ENCODE measurements at places on chromosomes 7 and 10.
A peak's percentile ranks its signal among the peaks of the same experiment; 100 is the strongest.

GRCh38 chr7:100444311-100445278, 8.3 kb upstream of the PPP1R35 start:
- no peak for DNase-seq

DNA sequence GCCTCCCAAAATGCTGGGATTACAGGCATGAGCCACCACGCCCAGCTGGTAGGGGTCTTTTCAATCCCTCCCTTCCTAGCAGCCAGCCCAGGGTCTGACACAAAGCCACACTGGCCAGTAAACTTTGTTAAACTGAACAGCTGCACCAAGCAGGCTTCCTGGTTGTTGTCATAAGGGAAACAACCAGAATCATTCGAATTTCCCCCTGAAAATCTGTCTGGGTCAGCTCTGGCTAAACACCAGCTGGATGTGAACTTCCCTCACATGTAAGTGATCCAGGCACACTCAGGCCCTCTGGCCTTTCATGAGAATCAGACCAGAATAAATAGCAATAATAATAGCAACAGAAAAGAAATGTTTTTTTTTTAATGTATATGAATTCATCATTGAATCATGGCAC, 7.4 kb downstream of the IMPDH1 start:
- no peak for DNase-seq

DNA sequence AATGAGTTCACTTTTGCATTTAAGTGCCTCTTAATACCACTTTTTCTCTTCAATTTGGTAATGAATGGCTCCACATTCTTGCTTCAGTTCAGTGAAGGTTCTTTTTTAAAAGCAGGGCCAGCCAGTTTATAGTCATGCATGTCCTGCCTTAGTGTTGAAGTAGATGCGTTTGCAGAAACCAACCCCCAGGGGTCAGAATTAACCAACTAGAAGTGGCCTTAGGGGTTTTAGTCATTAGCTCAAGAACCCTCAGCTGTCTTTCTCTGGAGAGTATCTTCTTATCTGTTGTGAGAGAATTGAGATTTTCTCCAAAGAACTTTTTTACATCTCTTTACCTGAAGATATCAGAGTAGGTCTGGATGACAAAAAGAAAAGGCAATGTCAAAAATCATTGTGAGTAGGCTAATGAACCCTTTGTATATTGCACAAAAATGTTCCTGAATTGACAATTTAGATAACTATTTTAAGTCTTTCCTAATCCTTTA, 82.2 kb downstream of the PIK3CG start:
- DNase-seq = peak; percentile 66

DNA sequence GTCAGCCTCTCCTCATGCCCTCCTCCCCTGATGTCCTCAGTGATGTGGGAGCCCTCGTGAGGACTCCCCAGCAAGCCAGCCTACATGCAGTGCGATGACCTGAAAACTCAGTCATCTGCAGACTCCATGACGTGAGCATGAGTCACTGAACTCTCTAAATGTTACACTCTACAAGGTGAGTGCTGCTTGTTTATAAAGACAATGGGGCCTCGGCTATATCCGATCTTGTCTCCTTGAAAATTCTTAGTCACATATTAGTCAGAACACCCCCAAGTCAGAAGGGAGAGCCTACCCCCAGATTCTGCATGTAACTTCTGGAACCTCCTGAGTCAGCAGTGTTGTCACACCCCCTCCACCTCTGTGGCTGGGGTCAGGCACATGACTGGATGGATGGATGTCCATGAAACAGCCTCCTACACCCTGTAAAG, 673.8 kb downstream of the INHBA start:
- peak; percentile 59 for DNase-seq

- DNase-seq = no peak
Measured at GRCh38 chr10:76523246-76523645, 1091.8 kb downstream of the LRMDA start.

DNA sequence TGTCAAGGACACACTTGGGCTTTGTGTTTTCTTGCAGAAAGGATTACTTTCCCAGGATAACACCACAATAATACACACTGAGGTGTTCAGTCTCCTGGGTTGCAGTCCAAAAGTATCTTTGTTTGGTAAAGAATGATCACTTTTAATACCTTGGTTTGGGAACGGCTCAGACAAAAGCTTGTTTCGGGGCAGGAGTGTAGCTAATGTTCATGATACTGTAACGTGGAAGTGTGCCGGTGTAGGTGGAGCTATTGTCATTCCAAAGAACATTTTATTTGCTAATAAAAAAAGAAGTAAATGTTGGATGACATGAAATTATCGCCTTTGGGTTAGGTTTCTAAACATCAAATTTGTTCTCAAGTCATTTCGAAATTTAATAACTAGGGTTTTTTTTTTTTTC, 1.2 kb downstream of the EIF4H start:
- DNase-seq = no peak

GRCh38 chr10:14500172-14500765, 169.5 kb upstream of the FRMD4A start:
- no peak for DNase-seq

DNA sequence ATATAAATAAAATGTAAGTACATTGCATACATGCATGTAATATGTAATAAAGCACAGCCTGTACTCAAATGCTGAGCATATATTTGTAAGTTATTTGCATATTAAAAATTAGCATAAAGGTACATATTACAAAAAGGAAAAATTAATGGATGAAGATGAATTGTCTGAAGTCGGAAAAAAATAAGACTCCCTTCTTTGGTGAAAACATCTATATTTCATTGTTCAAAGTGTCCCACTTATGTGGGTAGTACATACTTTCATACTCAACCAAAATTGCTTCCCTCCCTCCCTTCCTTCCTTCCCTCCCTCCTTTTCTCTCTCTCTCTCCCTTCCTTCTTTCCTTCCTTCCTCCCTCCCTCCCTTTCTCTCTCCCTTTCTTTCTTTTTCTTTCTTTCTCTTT, 498.1 kb downstream of the MAGI2 start:
- DNase-seq = no peak

- DNase-seq = peak; percentile 66
Measured at GRCh38 chr7:22718200-22718711, 8.7 kb upstream of the IL6 start.

GRCh38 chr10:110010486-110011378, 2.9 kb downstream of the ADD3 start:
- DNase-seq = no peak

GRCh38 chr7:26584987-26585665, 279.3 kb downstream of the SKAP2 start:
- no peak for DNase-seq

- DNase-seq = no peak
Measured at GRCh38 chr7:30176463-30177109, 41.8 kb downstream of the MTURN start.

DNA sequence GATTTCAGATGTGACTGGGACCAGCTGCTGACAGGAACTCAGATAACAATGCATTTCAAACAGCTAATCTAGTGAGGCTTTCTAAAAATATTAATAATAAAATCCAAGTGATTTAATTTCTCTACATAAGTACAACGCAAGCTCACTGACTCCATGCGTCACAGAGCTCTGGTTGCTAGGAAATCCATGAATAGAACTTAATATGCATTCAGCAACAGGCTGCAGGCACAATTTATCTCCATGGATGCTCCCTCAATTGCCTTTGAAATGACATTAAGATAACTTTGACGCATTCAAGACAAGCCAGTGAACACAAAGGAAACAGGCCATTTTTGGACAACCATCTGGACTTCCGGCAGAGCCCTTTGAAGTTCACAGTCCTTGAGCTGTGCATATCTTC, 118.7 kb upstream of the COL1A2 start:
- DNase-seq = no peak

GRCh38 chr10:27743877-27744801, 1.5 kb downstream of the MKX start:
- no peak for DNase-seq

- DNase-seq = no peak
Measured at GRCh38 chr10:7424315-7424714, 13.5 kb upstream of the SFMBT2 start.

GRCh38 chr10:6401558-6402348, 178.3 kb downstream of the PRKCQ start:
- peak; percentile 89 for DNase-seq

GRCh38 chr10:92177546-92177945, 113.3 kb downstream of the CPEB3 start:
- no peak for DNase-seq

- DNase-seq = no peak
Measured at GRCh38 chr10:22537810-22538209, 176.6 kb downstream of the PIP4K2A start.

GRCh38 chr10:42638821-42639270, 476 bp upstream of the ZNF33B start:
- no peak for DNase-seq

DNA sequence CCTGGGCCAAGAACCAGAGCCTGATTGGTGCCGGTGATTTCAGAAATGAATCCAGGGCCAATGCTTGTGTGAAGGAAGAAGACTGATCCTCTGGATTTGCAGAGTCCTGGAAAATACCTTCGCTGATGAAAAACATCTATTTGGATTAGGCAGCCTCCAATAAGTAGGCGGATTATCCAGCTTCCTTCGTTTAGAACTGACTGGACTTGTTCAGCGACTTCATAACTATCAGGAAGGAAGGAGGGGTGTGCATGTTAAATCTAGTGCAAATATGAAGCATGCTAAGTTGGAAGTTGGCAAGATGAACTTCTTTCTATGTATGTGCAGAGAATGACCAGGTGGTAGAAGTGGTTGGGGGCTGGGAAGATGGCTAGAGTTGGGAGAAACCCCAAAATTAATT, 41.0 kb downstream of the NKX2-3 start:
- DNase-seq = no peak

DNA sequence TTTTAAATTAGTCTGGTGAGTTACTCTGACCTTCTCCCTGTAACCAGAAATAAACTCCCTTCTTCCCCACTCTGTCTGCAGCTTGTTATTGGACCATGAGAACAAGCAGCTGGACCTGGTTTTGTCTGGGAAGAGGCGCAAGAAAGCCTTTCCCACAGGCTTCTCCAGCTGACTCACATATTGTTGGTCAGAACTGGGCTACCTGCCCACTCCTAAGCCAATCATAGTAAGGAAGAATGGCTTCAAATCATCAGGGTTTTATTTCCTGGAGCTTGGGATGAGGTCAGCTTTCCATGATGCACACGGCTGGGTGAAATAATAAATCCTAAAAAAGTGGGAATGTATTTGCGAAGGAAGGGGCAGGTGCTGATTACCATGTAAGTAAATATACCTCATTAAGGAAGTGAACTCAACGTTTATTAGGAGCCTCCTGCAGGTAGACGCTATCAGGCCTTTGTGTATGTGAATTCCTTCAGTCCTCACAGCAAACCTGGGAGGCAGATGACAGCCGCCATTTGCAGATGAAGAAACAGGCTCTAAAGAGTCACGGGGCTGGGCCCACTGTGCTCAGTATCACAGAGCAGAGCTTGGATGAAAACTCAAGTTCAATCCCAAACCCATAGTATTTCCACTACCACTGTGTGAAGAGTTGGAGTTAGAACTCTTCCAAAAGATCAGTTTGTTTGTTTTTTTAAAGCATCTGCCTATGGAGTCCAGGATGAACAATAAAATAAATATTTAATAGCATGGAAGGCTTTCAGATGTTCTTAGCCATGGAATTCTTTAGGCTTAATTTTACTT, 32.8 kb downstream of the IL15RA start:
- peak; percentile 95 for DNase-seq

DNA sequence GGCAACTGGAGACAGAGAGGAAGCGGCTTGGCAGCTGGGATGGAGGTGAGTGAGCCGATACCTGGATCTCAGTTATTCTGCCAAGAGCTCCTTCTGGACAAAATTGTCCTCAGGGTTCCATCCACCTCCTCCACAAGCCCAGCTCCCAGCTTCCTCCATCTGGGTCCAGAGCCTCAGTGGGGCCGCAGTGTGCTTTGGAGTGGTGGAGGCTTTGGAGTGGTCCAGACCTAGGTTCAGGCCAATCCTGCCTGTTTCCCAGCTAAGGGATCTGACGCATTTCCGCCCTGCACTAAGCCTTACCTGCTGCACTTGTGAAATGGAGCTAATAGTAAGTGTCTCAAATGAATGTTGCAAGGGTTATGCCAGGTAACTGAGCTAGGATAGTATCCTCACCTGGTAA, 355.7 kb upstream of the SHH start:
- DNase-seq = no peak

GRCh38 chr10:43110338-43111071, 27.7 kb upstream of the CSGALNACT2 start:
- no peak for DNase-seq

- no peak for DNase-seq
Measured at GRCh38 chr7:131501422-131501821, 55.0 kb downstream of the PODXL start.

GRCh38 chr7:38565289-38565688, 65.9 kb downstream of the AMPH start:
- no peak for DNase-seq

DNA sequence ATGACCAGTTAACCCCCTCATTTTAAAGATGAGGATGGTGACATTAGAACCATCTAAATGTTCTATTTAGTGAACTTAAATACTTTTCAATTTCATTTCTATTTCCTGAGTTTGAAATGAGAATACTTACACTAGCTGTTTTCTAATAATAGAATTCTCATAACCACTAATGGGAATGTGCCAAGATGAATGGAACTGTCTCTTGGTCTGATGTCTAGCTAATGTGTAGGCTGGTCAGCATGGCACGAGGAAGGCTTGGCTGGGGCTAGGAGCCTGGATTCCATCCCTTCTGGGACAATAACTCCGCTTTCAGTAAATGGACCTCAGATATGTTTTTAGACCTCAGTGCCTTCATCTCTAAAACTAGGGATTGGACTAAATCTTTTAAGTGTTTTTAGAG, 185.8 kb upstream of the NRP1 start:
- DNase-seq = no peak

DNA sequence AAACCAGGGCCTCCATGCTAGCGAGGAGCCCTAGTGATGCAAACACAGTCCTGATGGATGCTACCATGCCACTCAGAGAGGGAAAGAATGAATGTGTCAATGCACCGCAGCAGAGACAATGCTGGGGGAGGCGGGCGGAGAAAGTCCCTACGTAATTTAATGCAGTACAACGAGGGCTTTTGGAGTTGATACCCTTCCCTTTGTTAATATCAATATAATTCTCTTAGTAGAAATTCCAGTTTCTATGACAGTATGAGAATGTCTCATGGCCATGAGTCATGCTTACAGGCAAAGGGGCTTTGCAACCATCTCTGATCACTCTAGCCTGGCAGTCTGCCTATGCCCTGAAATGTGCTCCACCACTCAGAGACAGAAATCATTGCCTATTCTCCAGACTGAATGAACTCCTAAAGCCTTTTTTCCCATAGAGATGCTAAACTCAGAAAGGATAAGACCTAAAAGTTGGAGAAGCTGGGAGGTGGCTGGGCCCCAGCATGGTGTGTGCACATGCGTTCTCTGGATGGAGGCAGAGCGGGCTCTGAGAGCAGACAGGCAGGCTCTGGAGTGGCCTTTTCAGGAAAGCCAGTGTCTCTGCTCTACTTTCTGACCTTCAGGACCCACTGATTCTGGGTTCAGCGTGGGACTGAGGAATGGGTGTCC, 20.3 kb upstream of the GIMAP2 start:
- no peak for DNase-seq

- no peak for DNase-seq
Measured at GRCh38 chr10:61330669-61331068, 122.5 kb downstream of the TMEM26 start.

Measured in hepatic stellate cell (primary cell).